Right renal pelvis (tissue), 4 donors: ENCODE measurements at places on chromosomes 2 and 18. TPM values are rescaled to one million over a fixed set of nuclear protein-coding genes. Genes with fewer than 3 reads are reported as not detected.

- no peak for DNase-seq
These were observed 2.1 kb downstream of the GCG start for GRCh38 chr2:162149940-162150339.

DNA sequence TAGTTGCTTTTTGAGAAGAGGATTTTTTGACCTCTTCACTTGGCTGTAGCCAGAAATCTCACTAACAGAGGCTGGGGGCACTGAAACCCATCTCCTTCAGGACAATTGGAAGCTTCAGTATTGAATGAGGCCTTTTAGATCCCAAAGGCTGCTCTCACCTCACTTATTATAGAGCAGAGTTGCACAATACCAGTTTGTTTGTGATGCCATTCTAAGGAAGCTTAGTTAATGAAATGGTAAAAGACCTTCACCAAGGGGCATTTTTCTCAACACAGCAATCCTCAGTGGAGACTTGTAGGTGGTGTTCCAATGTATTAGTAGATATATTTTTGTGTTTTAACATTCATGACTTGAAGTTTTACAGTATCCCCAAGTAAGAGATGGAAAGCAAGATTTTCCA lies 71.0 kb upstream of the RFX8 start:
- DNase-seq = no peak

DNA sequence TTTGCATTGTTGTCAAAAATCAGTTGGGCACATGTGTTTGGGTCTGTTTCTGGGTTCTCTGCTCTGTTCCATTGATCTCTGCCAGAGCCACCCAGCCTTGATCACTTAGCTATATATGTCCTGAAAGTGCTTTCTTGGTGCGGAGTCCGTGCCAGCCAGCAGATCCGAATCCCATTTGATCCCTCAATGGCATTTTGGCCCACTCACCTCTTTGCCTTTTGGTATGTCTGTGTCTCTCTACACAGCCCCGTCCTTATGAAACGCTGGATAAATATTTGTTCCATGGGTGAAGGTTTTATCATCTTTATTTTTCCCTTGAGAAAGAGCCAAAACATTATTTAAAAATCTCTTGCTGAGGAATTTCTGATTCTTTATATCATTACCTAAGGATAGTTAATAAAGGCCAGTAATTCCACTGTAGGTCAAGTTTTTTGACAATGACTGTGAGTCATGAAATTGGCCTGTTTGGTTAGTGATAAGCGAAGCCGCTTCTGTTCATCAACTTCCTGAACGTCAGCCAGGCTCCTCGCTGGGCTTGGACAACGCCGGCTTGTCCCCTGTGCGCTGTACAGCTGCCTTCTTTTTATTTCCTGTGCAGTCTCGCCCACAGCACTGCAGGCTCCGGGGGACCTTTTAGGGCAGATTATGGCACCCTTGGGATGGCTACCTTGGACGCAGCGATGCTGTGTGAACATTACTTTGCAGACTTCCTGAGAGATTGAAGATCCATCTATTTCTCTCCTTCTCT lies 24.9 kb downstream of the MTCL1 start:
- no peak for DNase-seq

AKAIN1 gene
- 0.34 TPM for polyA plus RNA-seq

RRM2 gene
- 47.1 TPM for polyA plus RNA-seq

TXNDC2 gene
- 0.14 TPM for polyA plus RNA-seq

EMILIN2 gene
- polyA plus RNA-seq = 13.0 TPM
